Immature natural killer cell (primary cell): ENCODE measurements at places on chromosomes 16 and 17. TPM values are rescaled to one million over a fixed set of nuclear protein-coding genes. Genes with fewer than 3 reads are reported as not detected.

Gene HS3ST3A1
- 2.1 TPM for polyA plus RNA-seq

Gene KRT38
- not detected for polyA plus RNA-seq

DNA sequence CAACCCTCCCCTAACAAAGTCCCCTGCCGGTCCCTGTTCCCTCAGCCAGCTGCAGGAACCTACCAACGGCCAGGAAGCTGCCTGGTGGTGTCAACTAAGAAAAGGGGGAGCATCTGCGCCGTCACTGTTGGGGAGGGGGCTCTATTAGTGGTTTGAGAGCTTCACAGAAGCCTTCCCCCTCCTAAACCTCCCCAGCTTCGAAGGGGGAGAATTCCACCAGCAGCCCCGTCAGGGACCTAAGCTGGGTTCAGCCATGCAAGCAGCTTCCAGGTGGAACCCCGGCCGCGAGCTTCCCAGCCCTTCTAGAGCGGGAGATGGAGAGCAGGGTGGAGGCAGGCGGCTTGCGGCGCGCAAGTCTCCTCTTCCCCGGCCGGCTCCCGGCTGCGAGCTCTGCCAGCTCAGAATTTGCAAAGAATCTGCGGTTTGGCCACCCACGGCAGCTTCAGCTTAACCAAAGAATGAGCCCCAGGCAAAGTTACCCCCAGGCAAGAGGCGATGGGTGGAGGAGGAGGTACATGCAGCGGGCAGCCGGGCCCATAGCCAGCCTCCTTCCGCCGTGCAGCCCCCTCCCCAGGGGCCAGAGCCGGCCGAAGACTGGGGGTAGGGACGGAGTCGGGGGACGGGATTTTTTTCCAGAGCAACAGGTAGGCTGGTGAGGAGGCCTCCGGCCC is 33.7 kb downstream of the DDX19A start:
- peaks cover 21% of the 10 kb centered on the region for H3K4me1 ChIP-seq
- peaks cover 4% of the 10 kb centered on the region for H3K36me3 ChIP-seq
- H3K27ac ChIP-seq: peak overlapping the region; percentile 87
- DNase-seq: peak; percentile 61
- peaks cover 3% of the 10 kb centered on the region for H3K27me3 ChIP-seq
- peak overlapping the region; percentile 99 for H3K4me3 ChIP-seq

DNA sequence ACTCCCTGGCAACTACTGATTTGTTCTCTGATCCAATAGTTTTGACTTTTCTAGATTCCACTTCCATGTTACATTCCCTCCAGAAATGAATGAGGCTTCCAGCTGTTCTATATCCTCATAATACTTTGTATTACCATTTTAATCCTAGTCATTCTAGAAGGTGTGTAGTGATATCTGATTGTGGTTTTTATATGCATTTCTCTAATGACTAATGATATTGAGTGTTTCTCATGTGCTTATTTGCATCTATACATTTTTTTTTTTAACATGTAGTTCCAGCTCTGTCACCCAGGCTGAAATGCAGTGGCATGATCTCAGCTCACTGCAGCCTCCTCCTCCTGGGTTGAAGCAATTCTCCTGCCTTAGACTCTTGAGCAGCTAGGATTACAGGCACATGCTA is 7.3 kb downstream of the ADGRG5 start:
- H3K36me3 ChIP-seq: peaks cover 15% of the 10 kb centered on the region
- H3K27me3 ChIP-seq: no peaks in the 10 kb centered on the region
- H3K27ac ChIP-seq: peak overlapping the region; percentile 77
- H3K4me3 ChIP-seq: peak overlapping the region; percentile 60

- H3K4me3 ChIP-seq: no peak overlapping the region
- H3K27ac ChIP-seq: no peak overlapping the region
- peaks cover 5% of the 10 kb centered on the region for H3K27me3 ChIP-seq
- DNase-seq: no peak
- no peaks in the 10 kb centered on the region for H3K36me3 ChIP-seq
These were observed 68.6 kb upstream of the CBX4 start for GRCh38 chr17:79907850-79908249.

- no peak overlapping the region for H3K4me3 ChIP-seq
- H3K27ac ChIP-seq: no peak overlapping the region
- no peaks in the 10 kb centered on the region for H3K4me1 ChIP-seq
- H3K36me3 ChIP-seq: peaks cover 12% of the 10 kb centered on the region
- DNase-seq: no peak
These were observed 23.4 kb downstream of the ATPAF2 start for GRCh38 chr17:18015593-18015992.

DNA sequence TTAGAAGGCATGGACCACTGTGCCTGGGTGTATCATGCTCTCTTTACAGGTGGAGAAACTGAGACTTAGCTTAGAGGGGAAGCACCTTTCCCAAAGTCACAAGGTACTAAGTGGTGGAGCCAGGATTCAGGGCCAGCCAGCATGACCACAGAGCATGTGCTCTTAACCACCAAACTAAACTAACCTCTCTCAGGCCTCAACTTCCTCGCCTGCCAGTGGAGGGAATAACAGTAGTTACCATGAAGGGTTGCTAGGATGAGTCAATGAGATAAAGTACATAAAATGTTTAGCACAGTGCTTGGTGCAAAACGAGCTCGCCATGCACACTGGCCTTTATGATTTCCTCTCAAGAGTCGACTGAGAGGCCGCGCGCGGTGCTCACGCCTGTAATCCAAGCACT is 6.4 kb upstream of the MYO1C start:
- H3K27ac ChIP-seq: no peak overlapping the region
- DNase-seq: no peak
- H3K4me1 ChIP-seq: no peaks in the 10 kb centered on the region
- no peaks in the 10 kb centered on the region for H3K27me3 ChIP-seq
- H3K36me3 ChIP-seq: peaks cover 5% of the 10 kb centered on the region
- H3K4me3 ChIP-seq: no peak overlapping the region

DNA sequence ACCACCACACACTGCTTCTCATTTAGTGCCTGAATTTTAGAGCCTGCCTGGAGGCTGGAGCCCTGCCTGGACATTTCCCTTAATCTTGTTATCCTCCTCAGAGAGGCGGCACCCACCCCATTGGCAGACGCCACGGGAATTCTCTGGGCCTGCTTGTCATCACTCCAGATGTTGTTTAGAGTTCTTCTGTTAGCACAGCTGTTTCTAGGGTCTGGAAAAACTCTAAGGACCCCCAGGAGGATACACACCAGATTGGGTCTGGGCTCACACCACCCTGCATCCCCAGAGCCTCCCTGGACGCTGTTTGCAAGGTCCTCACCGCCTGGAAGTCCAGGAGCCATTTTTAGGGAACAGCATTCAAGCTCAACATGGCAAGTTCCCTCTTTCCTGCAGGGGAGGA is 565 bp upstream of the XAF1 start:
- peak overlapping the region; percentile 95 for H3K27ac ChIP-seq
- no peak for DNase-seq
- H3K27me3 ChIP-seq: peaks cover 9% of the 10 kb centered on the region
- H3K4me3 ChIP-seq: peak overlapping the region; percentile 99
- peaks cover 70% of the 10 kb centered on the region for H3K4me1 ChIP-seq

DNA sequence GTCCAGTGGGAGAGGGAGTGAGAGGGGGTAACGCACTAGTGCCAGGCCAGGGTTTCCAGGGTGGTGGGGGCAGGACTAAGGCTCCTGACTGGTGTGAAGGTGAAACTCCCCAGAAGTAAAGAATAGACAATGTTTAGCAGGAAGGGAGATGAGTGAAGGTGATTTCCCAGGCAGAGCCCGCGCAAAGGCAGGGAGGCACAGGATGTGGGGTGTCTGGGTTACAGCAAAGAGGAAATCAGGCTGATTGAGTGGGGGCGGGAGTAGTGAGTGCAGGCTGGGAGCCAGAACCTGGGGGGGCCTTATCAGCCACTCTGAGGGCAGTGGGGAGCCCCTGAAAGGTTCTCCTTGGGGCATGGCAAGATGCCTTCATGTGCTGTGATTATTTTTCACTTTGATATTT is 167.5 kb downstream of the UTP18 start:
- no peak overlapping the region for H3K27ac ChIP-seq
- H3K4me1 ChIP-seq: peaks cover 8% of the 10 kb centered on the region
- peak; percentile 3 for DNase-seq
- H3K27me3 ChIP-seq: no peaks in the 10 kb centered on the region
- H3K4me3 ChIP-seq: no peak overlapping the region
- H3K36me3 ChIP-seq: no peaks in the 10 kb centered on the region
